ENCODE measurements at places on chromosomes 2 and 18.

DNA sequence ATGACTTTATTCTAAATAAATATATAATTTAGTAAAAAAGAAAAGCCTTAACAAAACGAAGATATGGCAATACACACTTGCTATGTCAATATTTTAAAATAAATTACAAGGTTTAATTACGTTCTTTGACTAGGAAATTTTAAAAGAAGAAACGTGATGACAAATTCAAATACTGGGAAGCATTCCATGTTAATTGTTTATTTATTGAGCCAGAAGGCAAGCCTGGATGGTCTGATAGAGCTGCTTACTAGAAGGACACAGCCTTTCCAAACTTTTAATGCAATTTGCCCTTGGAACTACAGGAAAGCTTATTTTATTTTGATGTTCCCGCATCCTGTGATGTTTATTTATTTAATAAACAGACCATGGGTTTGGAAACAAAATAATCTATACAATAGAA, 33.4 kb upstream of the DSEL start:
- DNase-seq = no peak

DNA sequence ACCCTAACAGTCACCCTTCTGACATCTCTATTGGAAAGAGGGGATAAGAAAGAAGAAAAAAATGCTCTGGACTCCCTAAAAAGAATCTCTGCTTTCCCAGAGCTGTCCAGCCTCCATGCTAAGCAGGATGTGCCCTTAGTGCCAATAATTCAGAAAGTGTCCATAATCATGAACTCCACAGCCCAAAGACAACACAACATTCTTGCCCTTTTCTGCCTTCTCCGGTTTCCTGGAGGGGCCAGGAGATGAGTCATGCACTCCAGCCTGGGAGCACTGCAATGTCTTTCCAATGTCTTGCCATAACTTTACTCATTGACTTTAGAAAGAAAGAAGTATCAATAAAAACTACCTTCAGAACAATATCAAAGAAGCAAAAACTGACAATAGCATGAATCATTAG, 44.0 kb downstream of the KLF7 start:
- no peak for DNase-seq

DNA sequence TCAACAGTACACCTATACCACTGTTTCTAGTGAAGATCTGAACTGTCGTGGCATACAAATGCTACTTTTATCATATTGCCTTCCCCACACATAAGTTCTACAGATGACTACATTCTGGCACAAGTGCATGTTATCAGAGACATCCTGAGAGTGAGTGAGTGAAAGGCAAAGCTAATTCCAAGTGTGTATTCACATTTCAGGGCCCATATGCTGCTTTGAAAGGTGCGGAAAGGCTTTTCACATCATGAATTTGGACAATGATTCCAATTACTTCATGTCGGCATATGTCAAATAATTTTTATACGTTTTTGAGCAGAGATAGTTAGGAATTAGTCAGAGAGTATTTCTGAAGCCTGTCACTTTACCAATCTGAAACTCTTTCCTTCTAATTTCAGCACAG, 101.7 kb downstream of the GAREM1 start:
- DNase-seq = no peak

DNA sequence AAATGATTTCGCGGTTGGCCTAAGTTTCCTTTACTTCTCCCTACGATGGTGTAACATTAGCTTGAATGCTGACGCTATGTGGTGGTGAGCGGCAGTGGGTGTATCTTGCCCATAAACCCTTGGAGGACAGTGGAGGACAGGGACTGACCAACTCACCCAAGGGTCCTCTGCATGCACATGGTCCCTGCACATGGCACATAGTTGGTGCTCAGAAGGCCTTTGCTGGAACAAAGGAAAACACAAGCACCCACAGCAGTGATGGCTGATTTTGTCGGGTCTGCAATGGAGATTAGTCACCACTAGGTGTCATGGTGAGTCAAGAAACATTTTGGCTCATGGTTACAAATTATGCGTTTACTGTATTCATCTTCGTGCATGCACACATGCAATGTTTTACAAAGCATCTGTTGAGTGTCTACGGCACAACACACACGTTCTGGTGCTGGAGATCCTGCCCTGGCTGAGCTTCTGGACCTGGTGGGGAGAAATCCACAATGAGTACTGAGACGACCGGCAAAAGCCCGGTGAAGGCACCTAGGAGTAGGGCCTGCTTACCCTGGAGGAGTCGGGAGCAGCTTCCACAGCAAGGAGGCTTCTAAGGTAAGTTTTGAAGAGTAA, 44.0 kb downstream of the PDCL3 start:
- DNase-seq = peak; percentile 27

DNA sequence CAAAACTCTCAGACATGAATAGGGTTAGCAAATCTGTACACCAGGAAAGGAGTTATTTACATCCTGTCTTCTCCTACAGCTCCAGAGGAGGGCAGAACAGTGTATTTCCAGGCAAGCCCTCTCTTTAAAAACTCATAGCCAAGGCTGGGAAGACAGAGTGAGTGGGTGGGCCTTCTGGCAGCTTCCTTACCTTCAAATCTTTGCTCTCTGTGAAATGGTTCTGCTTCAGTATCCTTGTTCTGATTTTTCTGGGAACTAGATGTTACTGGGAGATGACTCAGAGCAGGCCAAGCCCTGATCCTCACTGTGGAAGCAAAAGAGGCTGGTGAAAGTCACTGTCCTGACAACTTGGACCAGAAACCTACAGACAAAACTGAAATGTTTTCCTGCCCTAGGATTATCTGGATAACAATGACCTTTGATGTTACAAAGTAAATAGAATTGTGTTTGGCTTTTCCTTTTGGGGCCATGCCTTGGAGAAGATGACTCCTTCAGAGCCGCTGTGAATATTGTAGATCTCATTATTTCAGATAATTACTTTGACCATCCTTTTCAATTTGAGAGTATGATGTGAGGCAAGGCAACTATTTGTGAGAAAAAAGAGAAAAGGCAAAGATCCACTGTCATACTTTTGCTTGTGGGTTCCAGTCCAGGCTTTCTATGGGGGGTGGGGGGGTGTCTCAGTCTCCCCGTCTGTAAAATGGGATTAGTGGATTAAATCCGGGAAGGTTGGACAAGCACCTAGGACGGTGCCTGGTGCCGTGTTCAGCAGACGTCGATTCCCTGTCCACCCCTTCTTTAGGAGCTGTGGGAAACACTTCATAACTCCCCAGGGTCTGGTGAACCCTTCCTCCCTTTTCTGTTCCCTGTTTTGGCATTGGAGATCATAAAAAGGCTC, 644 bp upstream of the QPCT start:
- peak; percentile 36 for DNase-seq

DNA sequence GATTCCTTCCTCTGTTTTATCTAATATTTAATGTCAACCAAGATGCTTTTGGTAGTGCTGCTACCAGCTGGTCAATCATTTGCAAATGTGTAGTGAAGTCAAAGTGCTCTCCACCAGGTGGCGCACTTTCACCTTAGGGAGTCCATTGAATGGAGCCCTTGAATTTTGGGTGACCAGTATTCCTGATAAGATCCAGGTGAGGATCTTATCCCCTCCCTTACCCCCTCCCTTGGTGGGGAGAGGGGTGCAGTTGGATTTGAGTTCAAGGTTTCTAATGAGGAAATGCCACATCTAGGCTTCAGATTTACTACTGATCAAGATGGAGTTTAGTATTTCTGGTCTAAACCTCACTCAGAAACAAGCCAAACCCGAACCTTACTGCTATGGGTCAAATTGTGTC, 12.0 kb upstream of the E2F6 start:
- DNase-seq = peak; percentile 49

DNA sequence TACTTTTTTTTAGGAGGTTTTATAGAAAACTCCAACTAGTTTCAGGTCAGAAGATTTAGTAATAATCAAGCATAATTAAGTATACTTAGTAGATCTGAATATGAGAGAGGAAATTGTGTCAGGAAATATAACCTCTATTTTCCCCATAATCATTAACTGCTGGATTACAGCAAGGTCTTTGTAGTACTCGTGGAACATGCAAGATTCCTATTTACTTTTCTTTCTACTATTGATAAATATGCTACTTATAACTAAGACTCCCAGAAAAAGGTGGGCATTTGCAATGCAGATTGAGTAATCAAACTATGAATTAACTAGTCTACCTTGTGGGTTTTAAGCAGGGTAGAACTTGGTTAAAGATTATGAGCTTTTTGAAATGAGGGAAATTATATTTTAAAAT, 570.1 kb downstream of the LRP1B start:
- DNase-seq = no peak

- DNase-seq = no peak
These were observed 1.1 kb downstream of the HNRNPLL start for GRCh38 chr2:38601463-38602135.

GRCh38 chr2:120482334-120482733, 136.4 kb downstream of the INHBB start:
- DNase-seq = no peak

DNA sequence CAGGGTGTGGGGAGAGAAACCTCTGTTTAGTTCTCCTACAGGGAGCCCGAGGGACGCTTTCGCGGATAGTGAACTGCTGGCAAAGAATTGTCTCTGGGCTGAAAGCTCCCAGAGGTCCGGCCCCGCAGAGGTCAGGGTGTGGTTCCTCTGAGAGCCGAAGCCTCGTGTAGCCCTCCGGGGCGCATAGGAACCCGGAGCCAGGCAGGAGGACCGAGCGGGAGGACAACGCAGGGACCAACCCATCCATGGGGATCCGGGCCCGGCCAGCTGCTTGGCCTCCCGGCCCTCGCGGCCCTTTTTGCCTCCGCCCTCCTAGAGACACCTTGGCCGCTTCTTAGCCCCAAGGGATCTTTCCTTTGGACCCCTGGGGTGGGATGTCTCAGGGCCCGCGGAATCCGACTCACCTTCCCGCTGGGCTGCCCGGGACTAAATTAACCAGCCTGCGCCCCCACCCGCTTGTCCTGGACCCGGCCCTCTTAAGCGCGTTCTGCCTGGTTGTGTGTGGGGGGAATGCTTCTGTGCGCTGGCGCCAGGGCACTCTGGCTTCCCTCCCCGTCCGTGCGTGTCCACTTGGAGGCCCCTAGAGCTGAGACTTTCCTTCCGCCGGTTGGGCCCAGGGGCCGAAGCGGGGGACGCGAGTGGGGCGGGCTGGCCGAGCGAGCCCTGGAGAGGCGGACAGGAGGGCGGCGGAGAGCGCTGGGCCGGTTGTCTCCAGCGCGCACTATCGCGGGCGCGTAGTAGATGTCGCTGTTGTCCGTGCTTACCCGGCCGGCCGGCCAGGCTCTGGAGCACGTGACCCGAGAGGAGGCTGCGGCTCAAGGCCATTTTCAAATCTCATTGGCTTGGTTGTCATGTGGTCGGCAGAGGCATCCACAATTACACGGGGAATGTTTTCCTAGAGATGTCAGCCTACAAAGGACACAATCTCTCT, at the start of gene HOXD10:
Gene HOXD10 (plus strand): TSS at position 896 of the 931 bp plus-strand sequence. CDS start 56 bp downstream, outside the sequence.
- DNase-seq = peak; percentile 94

- no peak for DNase-seq
These were observed 616 bp downstream of the EML6 start for GRCh38 chr2:54723996-54724559.

DNA sequence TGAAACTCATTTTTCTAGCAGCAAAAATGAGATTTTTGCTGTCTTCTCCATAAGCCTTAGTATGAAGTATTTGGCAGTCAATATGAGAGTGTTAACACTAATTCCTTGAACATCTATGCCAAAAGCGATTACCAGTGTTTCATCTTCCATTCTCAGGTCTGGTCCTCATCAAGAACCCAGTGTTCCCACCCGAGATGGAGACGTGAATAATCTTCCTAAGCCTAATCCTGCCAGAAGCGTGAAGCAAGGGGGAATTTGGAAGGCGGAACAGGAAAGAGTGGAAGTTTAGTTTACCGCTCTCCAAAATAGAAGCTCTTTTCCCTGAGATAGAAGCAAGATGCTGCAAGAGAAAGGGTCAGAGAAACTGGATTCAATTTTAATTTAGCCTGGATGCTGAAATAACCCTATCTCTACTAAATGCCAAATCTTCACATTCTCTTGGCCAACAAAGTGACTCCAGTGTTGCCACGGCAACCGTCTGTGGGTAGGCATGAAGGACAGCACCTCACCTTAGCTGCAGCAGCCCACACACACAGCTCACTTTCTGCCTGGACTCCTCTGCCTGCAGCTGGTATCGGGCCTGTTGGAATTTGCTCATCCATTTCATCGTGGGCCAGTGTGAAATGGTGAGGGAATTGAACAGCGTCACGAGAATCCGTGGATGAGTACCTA, 711.1 kb downstream of the CBLN2 start:
- DNase-seq = no peak

Measured in DMS153 (cell line).